GM19239 (cell line): ENCODE measurements at places on chromosomes 2 and 18.

- no peak for DNase-seq
Measured at GRCh38 chr2:158463496-158464095, 6.8 kb downstream of the PKP4 start.

- no peak for DNase-seq
Measured at GRCh38 chr2:166519391-166519962, 25.4 kb upstream of the SCN7A start.

DNA sequence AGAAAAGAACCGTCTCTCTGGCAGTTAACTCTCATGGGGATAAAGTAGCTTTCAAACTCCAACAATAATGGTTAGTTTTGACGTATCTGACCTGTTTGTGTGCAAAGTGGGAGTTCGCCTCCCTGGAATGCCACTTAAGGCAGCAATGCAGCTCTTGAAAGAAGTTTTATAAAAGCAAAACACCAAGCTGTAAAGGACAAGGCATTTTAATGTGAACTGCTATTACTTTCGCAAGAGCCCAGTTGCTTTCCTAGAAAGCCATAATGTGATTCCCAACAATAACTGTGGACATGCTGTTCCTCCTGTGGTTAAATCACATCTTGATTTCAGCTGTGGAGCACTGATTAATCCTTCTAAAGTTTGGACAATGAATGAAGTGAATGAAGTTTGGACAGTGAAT lies 303.7 kb downstream of the PTPRM start:
- no peak for DNase-seq

DNA sequence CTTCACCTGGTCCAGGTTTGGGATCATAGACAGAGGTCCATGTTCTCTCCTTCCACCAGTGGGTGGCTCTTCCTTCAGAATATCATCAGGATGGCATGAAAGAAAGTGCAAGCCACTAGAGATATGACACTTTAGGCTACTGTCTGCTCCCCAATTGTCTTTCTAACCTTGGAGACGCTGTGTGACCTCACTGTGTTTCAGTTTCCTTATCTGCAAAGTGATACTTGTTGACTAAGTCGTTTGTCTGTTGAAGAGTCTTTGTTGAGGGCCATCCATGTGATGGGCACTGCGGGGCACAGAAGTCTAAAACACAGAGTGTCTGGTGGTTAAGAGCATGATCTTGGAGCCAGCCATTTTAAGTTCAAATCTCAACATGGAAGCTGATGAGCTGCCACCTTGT lies 259.9 kb upstream of the THSD7B start:
- DNase-seq = no peak

DNA sequence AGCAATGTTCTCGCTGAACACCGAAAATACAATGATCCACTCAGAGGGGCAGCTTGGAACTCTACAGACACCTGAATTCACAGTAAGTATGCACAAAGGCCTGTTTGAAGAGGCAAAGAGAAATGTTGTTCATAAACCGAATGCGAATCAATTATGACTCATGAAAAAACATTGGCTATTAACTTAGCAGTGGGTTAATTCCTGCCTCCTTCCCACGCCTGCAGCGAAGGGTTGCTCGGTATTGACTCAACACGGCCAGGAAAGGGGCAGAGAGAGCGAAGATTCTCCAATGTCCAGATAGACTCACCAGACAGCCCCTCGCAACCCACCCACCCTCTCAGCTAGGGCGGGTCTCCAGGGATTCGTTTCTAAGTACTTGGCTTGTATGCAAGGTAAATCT lies 9.4 kb downstream of the CRACDL start:
- no peak for DNase-seq

DNA sequence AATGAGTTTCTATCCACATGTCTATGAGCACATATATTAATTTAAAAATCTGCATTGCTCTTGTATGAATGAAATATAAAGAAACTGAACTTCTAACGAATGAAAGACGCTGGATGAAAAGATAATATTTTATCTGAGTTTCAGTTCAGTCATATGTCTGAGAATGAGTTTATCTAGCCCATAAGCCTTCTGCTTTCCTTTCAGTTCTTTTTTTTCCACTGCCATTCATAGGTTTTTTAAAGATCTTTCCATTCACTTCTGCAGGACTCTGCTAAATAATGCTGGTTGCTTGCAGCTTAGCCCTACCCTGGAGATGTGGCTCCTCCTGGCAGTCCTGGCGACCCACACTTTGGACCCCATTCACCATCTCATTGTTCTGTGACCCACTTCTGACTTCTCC lies 109.0 kb downstream of the BCL2 start:
- no peak for DNase-seq

DNA sequence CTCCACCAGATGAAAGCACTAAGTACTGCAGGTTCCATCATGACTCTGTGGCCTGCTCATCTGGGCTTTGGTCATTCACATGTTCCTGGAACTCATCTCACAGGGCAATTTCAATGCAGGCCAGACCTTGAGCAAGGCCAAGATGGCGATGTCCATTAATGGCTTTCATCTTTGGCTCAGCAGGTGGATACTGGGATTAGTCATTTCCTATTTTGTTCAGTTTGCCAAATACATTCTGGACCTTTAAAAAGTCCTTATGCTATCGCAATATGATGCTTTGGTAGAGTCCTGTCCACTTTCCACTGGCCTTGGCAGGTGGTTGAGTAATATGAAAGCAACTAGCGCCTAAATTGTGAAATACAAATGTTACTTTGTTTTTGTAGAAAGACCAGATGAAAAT lies 170.1 kb upstream of the REV1 start:
- DNase-seq = no peak

DNA sequence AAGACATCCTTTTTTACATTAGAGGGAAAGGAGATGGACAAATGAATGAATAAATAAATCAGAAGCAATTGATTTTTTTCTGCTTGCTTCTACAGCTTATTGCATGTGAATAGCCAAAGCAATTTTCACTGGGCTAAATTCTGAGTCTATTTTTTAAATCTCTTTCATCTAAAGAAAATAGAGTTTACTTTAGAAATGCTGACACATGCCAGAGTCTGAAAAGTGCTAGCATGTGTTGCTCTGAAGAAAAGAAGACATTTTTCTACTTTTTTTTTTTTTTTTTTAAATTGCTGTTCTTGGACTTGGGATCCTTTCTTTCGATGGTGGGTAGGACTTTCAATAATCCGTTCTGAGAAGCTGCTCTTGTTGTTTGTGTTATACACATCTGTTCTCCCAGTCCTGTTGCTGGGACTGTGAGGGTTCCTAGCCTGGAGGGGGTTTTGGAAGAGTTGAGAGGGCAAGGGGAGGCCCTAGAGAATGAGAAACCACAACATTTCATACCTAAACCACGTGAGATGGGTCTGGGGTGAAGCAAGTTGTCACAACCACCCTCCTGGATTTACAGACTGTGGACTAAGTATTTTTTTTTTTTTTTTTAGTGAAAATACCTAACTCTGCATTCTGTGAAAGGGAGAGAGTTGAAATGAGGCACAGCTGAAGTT lies 193.5 kb downstream of the PRKCE start:
- no peak for DNase-seq

GRCh38 chr2:148906124-148906523 lies 31.1 kb downstream of the KIF5C start:
- no peak for DNase-seq

GRCh38 chr2:217160103-217160743 lies 300.4 kb upstream of the TNP1 start:
- no peak for DNase-seq

DNA sequence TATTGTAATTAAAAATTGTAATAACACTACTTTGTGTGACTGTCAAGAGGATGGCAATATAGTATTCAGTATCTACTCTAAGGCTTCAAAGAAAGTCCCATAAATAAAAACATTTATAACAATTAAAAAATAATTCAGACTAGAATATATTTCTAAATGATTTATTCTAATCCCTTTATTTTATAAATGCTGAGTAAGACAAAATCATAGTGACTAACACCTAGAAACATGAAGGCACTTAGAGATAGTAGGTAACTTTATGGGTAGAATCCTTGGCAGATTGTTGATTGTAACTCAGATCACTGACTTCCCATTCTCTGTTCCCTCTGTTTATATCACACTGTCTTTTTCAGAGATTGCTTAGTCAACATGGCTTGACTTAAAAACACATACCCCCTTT lies 78.6 kb upstream of the EPB41L5 start:
- no peak for DNase-seq

DNA sequence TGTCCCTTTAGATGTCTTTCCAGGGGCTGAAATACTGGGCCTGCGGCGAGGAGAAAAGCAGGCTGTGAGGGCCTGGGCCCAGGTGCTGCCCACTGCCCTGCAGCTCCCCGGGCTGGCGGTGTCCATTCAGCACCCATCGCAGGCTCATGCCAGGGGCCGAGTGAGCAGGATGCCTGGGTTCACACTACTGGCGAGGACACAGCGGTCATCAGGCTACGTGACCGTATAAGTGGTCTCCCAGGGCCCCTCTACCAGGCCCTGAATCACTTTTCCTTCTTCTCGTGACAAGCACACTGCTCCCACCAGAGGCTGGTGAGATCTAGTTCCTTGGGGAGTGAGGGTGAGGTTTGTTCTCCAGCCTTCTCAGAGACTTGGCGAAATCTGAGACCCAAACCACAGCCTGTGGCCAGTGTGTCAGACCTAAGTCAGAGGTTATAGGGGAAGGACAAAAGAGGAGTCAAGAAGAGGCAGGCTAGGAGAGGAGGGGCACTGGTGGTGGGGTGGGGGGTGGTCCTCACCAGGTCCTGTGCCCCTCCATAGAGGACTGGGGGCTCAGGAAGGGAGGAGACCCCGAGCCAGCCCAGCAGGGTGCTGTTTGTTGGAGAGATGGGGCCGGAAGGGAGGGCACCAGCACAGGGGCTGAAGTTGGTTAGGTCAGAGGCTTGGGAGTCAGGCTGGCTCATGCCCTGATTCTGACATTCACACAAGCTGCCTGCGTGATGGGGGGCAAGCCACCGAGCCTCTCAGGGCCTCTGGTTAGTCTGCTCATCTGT lies 6.6 kb upstream of the SEMA4C start:
- no peak for DNase-seq

DNA sequence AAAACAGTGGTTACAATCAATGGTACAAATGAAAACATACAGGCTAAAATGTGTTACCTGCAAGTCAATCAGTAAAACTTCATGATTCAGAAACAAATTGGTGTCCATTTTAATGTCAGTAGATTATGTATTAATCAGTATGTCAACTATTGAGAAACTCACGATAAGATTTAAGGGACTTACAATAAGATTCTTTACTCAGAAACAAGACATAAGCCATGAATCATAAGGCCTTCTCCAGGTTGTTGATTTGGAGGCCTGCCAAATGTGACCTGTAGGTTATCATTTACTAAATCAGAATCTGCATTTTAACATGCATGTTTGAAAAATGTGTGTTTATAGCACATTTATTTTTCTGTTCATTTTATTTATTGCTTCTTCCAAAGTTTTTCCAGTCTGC lies 623.1 kb downstream of the CCDC85A start:
- DNase-seq = no peak

DNA sequence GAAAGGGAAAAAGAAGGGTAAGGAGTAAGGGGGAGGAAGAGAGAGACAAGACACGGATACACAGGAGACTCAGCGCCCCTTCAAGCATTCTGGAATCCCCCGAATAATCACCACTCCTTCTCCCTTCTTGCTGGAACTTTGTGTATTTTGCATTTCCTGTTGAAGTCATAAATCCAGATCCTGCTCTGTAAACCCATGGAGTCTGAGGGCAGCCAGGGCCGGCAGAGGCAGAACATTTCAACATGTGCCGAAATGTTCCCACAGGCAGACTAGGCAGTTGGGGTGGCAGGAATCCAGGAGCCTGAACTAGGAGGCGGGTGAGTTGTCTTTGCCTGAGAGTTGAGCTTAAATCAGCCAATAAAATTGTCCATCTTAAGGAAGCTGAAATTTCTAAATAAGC lies 193.1 kb downstream of the SH3RF3 start:
- no peak for DNase-seq

DNA sequence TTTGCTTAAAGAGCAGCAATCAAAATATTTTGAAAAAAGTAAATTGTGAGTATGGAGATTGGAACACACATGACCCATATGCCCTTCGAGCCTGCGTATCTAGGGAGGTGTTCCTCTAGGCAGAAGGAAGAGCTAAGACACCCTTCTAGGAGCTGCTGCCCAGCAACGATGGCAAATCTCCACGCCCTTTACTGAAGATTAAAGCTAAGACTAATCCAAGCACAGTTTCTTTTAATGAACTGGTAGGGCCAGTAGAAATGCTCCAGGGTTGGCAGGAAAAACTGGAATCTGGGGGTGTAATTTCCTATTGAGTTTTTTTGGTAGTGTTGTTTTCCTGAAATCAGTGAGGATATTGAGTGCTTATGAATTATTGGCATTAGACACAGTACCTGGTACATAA lies 712 bp upstream of the SERPINB13 start:
- no peak for DNase-seq

- DNase-seq = no peak
Measured at GRCh38 chr18:46213295-46213694, 109.1 kb downstream of the HAUS1 start.

DNA sequence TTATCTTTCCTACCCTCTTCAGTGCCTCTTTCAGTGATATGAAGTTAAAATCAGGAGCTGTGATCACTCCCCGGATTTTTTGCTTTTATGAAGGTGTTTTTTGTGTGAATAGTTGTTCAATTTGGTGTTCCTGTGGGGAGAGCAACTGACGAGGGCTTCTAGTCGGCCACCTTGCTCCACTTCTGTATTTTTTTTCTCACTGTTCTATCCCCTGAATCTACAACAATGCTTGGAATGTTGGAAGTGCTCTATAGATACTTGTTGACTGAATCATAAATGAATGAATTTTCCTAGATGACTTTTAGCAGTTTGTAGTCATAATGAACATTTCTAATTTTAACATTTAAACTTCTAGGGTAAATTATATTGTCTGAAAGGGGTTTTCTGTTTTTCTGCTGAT lies 247.3 kb downstream of the ZNF385B start:
- no peak for DNase-seq

GRCh38 chr2:222945887-222946286 lies 85.1 kb downstream of the ACSL3 start:
- no peak for DNase-seq

GRCh38 chr2:184596819-184597411 lies 1.4 kb upstream of the ZNF804A start:
- DNase-seq = no peak

DNA sequence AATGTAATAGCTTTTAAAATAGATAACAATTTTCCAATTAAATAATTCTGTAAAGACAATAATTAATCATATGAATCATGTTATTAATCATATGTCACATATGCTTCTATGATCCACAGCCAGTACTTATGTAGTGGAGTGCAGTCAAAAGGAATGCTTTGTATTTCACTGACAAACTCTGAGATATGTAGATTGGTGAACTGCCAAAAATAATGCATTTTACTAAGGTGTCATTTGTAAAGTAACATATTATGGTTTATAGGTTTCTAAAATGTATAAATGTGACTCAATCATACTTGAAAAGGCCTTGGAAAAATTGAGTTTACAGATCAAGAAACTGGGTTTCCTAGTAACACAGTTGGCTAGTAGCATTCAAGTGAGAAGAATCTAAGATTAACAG lies 93.8 kb upstream of the KCNH7 start:
- DNase-seq = no peak

DNA sequence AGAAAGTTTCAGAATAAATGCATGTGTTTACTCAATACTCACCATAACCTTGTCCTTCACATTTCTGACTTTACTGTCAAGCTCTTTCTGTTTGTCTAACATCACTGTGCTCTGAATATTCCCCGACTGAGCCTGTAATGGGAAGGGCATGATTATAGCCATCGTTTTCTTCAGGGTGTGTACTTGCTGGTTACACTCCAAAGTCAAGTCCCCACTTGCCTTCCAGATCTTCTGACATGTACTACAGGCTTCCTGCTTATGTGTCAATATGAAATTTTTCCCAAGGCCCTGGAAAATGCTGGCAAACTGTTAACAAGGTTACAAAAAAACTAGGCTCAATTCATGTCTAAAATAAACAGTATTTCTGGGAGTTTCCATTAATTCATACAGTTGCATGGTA lies 12.9 kb downstream of the STAT1 start:
- no peak for DNase-seq

- no peak for DNase-seq
Measured at GRCh38 chr18:51053814-51054213, 23.8 kb downstream of the SMAD4 start.
